ENCODE measurements at places on chromosomes 13 and 19. TPM values are rescaled to one million over a fixed set of nuclear protein-coding genes. Genes with fewer than 3 reads are reported as not detected.

SIGLEC7 gene
- total RNA-seq: not detected

PNMA8C gene
- total RNA-seq: 4.3 TPM

LRFN3 gene
- 6.0 TPM for total RNA-seq

ADGRE3 gene
- not detected for total RNA-seq

PCDH8 gene
- not detected for total RNA-seq

SELENOW gene
- 29.9 TPM for total RNA-seq

PPP1R13L gene
- total RNA-seq: 17.4 TPM

ZNF415 gene
- total RNA-seq: 0.51 TPM

CNFN gene
- total RNA-seq: 0.95 TPM

COL4A1 gene
- 0.06 TPM for total RNA-seq

TEX29 gene
- not detected for total RNA-seq

FCAR gene
- total RNA-seq: not detected

ZNF442 gene
- total RNA-seq: 0.77 TPM

SBK3 gene
- total RNA-seq: 0.68 TPM

ZNF112 gene
- total RNA-seq: not detected

KLK4 gene
- not detected for total RNA-seq

IZUMO2 gene
- total RNA-seq: not detected
